ENCODE measurements at places on chromosomes 7 and 10.

DNA sequence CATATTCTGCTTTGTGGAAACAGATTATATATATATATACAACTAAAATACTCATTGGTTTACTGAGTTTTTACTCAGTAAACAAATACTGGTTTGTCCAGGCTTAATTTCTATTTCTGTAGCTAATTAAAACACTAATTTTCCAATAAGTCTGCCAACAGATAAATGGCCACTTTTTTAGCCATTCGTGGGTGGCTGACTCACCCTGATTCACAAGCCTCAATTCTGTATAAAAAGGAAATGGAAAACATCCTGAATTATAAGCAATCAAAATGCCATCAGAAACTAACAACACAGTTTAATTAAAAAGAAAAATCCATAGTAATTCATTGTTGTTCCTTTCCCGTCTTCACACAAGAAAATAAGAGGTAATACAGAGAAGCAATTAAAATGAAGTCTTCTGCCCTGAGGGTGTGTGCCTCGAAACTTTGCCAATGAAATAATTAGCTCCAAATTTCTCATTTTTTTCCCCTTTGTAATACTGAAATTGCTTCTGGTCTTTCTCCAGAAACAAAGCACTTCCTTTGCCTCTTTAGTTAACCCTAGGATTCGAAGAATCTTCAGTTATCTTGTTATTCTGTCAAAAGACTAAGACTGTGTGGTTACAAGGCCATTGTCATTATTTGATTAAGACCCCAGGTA lies 118.7 kb upstream of the PTN start:
- no peak for DNase-seq

GRCh38 chr7:48090095-48090805 lies 1.2 kb downstream of the UPP1 start:
- DNase-seq = no peak

- DNase-seq = no peak
These were observed 70.0 kb upstream of the PAPSS2 start for GRCh38 chr10:87589645-87590051.

- DNase-seq = no peak
These were observed 83.5 kb upstream of the FZD1 start for GRCh38 chr7:91180746-91181145.

DNA sequence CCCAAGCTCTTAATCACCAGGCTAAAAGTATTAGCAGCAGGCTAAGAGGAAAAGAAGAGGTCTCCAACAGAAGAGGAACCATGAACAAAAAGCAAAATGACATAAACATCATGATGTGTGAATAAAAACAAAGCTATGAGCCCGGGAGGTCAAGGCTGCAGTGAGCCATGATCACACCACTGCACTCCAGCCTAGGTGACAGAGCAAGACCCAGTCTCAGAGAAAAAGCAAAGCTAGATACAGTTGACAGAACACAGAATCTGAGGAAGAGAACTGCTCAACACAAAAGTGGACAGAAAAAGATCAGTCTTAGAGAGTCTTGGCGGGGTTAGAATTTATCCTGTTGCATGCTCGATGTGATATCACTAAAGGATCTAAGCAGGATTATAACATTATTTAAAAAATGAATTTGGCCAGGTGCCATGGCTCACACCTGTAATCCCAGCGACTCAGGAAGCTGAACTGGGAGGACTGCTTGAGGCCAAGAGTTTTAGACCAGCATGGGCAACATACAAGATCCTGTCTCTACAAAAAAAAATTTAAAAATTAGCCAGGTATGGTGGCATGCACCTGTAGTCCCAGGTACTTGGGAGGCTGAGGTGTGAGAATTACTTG lies 37.5 kb downstream of the NT5C2 start:
- DNase-seq = no peak

- DNase-seq = no peak
These were observed 350.5 kb upstream of the CHRM2 start for GRCh38 chr7:136517971-136518370.

DNA sequence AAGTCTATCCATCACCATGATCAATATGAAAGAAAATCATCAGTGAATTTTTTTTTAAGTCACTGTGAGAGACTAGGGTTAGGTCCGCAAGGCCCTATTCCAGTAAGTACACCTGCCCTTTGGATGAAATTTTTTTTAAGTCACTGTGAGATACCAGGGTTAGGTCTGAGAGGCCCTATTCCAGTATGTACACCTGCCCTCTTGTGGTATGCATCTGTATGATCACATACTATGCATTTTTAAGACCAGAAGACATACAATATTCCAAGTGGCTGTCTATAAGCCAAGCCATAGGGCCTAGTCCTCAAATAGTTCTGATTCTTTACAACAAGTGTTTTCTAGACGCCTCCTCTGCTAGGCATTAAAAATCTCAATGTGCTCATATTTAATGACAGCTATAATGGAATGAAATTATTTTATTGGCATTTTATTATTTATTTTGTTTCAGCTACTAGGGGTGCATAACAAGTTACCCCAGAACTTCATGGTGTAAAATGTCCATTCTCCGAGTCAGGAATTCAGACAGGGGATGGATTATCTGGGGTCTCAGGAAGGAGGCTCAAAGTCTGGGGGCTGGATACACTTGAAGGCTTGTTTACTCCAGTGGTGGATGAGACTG lies 53.1 kb downstream of the TEX36 start:
- DNase-seq = peak; percentile 3

DNA sequence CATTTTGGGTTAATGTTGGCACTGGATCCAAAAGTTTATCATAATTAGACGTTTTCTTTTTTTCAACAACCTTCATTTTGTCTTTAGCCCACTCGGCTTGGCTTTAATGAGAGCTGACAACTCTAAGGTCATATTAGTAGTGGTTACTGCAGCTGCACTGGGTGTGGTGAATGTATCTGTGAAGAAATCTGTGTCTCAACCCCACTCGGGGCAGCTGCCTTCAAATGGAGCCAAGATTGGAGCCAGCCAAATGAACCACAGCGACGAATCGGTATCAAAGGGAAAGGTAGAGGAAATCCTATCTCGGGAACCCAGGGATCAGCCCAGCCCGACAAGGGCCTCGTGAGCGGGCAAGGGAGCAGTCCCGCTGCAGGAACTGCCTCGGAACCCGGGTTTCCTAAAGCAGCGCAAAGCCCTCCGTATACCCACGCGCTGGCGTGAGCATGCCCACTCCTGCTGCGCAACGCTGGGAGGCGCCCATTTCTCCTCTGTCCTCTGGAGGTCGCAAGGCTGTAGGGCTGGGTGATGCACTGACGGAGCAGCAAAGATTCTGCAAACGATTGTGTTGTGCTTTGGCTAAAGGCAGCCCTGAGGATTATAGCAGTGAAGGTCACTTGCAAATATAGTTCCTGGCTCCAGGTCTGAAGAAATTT lies 98.7 kb upstream of the MBL2 start:
- no peak for DNase-seq

DNA sequence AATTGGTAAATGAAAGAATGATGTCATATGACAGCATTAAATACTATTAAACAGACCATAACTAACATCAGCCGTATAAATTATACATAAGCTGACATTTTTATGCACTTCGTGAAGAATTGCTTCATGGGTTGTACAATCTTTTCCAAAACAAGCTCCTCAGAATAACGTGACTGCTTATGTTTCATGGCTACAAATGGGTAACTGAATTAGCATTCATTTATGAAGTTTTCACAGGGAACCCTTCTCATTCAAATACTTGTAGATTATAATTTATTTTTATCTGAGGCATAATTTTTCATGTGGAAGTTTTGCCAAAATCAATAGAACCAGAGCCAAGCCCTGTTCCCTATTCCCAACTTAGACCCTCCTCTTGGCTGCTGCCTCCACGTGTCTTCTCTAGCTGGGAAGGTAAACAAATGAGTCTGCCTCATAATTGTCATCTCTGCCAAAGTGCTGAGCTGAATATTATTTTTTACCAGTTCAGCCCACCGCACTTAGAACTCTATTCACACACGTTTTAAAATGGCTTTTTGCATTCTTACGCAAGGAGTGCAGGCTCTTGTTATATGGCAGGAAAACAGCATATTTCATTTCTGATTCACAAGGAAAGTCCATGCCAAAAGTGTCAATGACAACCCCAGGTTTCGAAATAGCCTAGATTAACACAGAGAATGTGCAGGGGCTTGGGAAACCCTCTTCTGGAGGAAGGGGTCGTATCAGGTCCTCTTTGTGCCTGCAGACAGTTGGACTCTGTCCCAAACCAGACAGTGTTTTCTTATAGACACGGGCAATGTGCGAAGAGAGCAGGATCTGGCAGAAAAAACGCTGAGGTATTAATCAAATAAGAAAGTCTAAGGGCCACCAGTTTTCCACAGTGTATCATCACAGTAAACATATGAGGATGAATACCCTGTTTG lies 370.7 kb upstream of the MGMT start:
- DNase-seq = no peak

DNA sequence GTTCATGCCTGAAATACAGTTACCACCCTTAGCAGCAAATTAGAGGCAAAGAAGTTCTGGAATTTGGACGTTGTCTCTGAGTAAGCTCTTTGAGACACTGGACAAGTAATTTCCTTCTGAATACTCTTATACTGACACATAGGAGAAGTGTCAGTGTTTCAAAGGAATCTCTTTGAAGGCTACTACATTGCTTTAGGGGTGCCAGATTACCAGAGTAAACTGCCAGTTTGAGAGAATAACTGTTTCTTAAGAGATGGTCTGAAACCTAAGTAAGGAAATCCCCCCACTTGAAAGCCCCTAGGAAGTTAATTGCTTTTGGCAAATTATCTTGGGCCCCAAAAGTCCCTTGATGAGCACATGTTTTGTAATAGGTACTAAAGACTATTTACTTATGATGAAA lies 3.4 kb downstream of the FAS start:
- DNase-seq = no peak
